ENCODE measurements at places on chromosomes 3 and 15. TPM values are rescaled to one million over a fixed set of nuclear protein-coding genes. Genes with fewer than 3 reads are reported as not detected.

SLC6A6 gene
- 26.0 TPM for polyA plus RNA-seq

TRH gene
- 0.45 TPM for polyA plus RNA-seq

ACTRT3 gene
- polyA plus RNA-seq: 3.6 TPM

KIF9 gene
- polyA plus RNA-seq: 23.1 TPM

GOLGA8K gene
- polyA plus RNA-seq: 0.57 TPM

AAGAB gene
- polyA plus RNA-seq: 50.9 TPM

C15orf62 gene
- 1.6 TPM for polyA plus RNA-seq

ELP6 gene
- polyA plus RNA-seq: 43.6 TPM

PLA2G4D gene
- polyA plus RNA-seq: 0.08 TPM
